Esophagus squamous epithelium (tissue), 5 donors: ENCODE measurements at places on chromosomes 11 and 22.

- DNase-seq = no peak
Observed at GRCh38 chr22:34688825-34689224, 377.1 kb upstream of the ISX start.

- DNase-seq = no peak
Observed at GRCh38 chr11:109077291-109077920, 344.6 kb upstream of the C11orf87 start.

GRCh38 chr22:28245579-28246224, 326.6 kb upstream of the PITPNB start:
- DNase-seq = no peak

- DNase-seq = no peak
Observed at GRCh38 chr11:102494216-102494615, 36.3 kb downstream of the MMP7 start.

DNA sequence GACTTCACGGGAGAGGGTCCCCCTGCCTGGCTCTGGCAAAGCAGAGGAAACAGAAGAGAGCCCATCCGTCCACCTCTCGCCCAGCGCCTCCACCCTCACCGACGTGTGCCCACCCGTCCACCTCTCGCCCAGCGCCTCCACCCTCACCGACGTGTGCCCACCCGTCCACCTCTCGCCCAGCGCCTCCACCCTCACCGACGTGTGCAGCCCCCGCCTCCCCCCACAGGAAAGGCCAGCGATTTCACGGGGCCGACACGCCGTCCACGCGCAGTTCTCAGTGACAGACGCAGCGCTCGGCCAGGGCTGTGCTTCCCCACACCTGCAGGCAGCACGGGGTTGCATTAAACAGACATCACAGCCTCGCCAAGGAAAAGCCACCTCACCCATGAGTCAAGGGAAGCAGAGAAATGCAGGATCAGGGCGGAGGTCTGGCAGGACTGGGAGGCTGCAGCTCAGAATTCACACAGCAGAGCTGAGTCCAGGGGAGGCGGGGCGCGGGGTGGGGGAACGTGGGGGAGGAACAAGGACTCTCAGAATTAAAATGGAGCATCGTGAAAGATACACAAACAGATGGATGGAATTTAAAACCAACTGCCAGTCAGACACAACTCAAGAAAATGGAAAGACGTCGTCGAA, 377.7 kb downstream of the BRD1 start:
- DNase-seq = no peak

DNA sequence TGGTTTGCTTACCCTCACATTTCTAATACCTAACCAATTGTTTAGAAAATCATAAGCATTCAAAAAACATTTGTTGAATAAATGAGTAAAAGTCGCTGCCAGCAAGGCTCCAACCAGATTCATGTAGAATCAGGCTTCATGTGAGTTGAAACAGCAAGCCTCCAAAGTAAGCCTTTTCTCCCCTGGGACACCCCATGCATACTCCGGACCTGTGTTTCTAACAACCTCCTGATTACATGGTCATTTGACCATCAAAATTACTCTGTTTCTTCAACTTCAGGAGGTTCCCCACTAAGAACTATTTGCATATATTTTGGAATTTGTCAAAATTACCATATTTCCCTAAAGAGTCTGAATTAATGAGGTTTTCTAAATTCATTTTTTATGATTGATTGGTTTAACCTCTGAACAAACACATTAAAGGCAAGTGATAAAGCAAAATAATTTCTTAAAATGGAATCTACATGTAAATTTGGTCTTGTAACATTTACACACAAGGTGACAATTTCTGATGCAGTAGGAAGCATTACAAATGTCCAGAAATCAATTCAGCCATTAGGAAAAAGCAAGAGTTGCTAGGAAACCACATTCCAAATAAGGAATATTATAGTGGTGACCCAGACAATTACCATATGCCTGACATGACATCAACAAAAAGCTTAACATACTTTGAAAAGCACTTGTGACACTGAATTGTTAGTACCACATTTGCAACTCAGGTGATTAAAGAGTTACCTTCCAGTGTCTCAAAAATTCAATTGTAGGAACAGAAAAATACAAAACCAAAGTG, 252.6 kb downstream of the GUCY1A2 start:
- DNase-seq = no peak

DNA sequence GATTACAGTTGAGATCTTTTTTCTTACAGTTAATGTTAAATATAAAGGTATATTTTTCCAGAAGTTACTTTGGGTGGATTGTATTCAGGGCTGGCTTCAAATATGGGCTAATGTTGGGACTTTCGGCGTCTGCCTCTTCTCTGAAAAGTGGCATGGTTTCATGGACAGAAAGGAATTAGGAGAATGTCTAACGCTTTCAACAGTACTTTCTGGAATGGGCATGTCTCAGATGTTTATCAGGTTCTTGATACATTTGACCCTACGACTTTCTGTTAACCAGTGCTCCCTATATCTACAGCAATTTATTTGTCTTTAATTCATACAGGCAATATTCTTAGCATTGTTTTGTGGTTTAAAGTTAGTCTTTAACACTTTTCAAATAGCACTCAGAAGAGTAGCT, 33.7 kb downstream of the ZC3H12C start:
- no peak for DNase-seq

- DNase-seq = no peak
Observed at GRCh38 chr11:68303083-68303482, 9.3 kb upstream of the LRP5 start.

GRCh38 chr22:30289141-30289979, at the start of gene CASTOR1:
CASTOR1 (minus strand) TSS chr22:30289505; CDS start chr22:30289497, 8 bp downstream.
- peak; percentile 82 for DNase-seq

DNA sequence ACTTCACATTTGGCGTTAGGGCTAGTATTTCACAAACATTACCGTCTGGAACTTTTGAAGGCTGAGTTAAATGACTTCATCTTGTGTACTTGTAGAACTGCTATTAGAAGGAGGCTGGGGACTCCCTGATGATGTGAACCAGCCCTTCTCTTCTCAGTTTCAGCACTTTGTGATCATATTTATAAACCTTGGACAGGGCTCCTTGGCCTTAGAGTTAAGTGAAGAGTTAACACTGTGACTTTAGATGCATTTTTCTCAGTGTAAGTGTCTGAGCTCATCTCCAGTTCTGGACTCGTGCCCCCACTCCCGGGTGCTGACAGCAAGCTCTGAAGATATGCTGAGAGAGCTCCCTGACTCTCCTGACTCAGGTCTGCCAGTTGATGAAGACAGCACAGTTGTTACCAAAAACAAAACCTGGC, 8.4 kb downstream of the MIAT start:
- DNase-seq = no peak

DNA sequence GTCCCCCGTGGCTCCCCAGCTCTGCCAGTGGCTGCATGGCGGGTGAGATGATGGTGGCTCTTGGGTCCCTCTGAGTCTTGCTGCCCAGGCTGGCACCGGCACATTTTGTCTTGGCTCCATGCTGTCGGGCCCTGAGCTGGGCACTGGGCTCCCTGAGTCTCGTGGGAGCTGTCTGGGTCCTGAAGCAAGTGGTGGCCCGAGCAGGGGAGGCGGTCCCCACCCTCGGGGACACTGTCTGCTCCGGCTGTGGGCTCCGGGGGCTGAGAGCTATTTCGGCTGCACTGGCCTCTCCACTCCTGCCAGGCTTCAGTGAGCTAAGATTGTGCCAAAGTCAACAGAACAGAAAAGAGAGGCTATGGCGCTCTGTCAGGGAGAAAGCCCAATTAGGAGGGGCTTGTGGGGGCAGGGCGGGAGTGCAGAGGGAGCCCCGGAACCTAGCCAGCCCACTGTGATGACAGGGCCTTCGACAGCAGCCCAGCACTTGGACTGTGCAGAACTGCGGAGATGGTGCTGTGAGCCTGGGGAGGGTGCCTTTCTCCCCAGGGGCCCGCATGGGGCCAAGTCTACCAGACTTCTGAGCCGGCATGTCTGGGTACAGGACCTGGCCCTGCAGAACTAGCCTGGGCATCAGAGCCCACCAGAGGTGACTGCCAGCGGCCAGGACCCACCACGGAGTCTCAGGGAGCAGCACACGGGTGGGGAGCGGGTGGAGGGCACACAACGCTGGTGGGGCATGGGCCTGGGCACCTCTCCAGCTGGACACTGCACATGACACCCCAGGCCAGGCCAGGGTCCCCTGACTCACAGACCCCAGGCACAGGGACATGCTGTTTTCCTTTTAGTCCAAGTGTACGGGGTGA, 38.0 kb downstream of the RTN4R start:
- DNase-seq = no peak

GRCh38 chr22:41893591-41894375, 21.1 kb downstream of the SHISA8 start:
- no peak for DNase-seq
